ENCODE measurements at places on chromosomes 2 and 18.
A peak's percentile ranks its signal among the peaks of the same experiment; 100 is the strongest.

- no peak for DNase-seq
Observed at GRCh38 chr2:187586011-187586641, 31.9 kb upstream of the TFPI start.

DNA sequence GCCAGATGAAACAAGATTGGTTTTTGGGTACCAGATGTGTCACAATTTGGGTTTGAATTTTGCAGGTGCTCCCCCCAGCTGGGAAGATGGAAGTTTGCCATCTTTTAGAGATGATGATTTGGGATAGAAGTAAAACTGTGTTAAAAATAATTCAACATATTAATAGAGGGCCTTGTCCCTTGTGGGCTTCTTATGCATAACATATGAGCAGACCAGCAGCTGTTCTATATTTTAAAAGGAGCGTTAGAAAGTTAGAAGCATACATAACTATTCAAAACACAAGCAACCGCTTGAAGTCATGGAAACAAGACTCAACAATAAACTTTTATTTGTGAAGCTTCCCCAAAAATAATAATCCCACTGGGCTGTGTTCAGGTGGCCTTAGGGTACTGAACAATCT lies 62.8 kb downstream of the EFEMP1 start:
- DNase-seq = no peak

DNA sequence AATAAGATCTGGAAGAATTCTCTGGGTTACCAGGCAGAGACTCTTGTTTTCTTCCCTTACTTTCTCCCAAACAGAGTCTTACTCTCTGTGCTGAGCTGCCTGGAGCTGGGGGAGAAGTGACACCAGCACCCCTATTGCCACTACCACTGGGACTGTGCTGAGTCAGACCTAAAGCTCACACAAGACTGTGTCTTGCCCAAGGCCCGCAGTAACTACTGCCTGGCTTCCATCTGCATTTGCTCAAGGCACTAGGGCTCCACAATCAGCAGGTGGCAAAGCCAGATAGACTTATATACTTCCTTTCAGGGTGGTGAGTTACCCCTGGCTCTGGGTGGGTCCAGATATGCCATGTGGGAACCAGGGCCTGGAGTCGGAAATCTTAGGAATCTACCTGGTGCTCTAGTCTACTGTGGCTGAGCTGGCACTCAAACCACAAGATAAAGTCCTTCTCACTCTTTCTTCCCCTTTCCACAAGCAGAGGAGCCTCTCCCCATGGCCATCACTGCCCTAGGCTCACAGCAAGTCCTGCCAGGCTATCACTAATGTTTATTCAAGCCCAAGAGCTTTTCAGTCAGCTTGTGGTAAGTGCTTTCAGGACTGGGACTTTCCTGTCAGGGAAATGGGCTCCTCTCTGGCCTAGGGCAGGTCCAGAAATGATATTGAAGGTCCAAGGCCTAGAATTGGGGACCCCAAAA lies 27.6 kb upstream of the SERPINB2 start:
- no peak for DNase-seq

GRCh38 chr18:22337306-22337705 lies 80.4 kb downstream of the CTAGE1 start:
- DNase-seq = no peak

GRCh38 chr2:88060907-88061275 lies 5.3 kb upstream of the KRCC1 start:
- DNase-seq = no peak

DNA sequence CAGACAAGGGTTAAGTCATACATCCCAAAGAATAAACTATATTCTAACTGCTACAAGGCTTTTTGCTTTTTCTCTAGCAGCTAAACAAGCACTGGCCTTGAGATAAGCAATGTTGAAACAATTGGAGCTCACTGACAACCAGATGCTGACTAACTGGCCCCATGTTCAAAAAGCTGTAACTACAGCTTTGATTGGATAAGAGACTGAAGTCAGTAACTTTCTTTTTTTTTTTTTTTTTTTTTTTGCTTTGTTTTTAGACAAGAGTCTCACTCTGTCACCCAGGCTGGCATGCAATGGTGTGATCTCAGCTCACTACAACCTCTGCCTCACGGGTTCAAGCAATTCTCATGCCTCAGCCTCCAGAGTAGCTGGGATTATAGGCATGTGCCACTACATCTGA lies 45.4 kb upstream of the TMEM163 start:
- no peak for DNase-seq

DNA sequence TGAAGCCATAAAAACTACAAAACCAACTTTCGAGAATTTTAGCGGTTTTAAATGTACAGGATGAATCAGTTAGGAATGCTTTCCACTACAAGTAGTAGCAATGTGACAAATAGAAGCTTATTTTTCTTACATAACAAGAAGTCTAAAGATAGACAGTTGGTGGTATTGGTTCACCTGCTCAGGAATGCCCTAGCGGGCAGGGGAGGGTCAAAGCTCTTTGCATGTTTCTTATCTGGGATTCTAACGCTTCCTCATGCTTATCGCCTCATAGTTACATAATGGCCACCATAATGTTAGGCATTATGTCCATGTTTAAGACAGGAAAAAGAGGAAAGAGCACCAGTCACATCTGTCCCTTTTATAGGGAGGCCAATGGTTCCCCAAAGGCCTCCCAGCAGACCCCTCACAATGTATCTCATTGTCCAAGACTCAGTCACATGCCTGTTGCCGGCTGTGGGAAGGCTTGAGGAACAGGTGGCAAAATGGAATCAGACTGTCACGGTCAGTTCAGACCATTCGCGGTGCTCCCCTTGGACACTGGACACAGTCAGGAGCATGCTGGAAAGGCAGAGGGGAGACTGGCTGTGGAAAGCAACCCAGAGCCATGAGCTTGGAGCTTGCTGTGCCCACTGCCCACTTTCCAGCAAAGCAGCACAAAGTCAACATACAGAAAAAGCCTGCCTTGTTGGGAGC lies 69.4 kb upstream of the ODC1 start:
- DNase-seq = no peak

GRCh38 chr2:6977786-6978185 lies 60.6 kb downstream of the RNF144A start:
- no peak for DNase-seq

GRCh38 chr2:187333804-187334203 lies 114.2 kb downstream of the CALCRL start:
- no peak for DNase-seq

DNA sequence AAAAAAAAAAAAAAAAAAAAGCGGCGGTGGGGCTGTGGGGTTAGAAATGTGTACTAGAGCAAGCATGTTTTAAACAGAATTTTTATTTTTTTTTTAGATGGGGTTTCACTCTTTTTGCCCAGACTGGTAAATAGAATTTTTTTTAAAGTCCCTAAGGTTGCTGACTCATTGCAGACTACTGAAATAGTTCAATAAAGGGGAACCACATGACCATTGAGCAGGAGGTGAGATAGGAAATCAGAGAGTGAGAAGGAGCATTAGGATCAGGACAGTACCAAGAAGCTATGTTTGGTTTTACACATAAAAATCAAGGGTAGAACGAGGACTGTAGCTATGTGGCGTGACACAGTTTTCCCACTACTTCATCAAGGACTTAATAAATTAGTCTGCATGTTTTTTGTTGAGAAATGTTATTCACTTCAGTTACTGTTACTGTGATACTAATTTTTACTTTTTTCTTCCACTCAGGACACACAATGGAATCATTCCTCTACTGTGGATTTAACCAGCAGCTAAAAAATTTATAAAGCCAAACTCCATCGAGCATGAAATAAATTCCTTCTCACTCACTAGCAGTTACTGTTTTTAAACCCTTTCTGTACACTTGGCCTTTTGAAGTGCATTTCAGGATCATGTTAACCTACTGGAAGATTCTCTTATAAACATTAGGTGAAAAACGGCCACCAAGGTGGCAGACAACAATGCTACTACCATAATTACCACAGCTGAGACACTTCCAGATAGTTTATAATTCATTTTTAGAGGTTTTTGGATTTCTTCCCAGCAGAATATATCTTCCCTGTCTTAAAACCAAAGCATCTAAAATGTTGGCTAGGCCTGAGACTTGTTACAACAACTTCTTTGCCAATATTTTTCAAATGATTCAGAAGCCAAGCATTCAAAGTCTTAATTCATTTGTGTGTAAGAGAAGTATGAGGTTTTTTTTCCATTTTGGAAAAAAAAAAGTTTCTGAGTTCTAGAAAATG lies 33.2 kb downstream of the LAMA1 start:
- DNase-seq = no peak

- no peak for DNase-seq
Observed at GRCh38 chr2:239476029-239476756, 75.4 kb upstream of the HDAC4 start.

- DNase-seq = no peak
Observed at GRCh38 chr2:96145848-96146152, 560 bp upstream of the DUSP2 start.

- no peak for DNase-seq
Observed at GRCh38 chr2:5175231-5175630, 517.0 kb upstream of the SOX11 start.

- no peak for DNase-seq
Observed at GRCh38 chr18:25282896-25283703, 68.9 kb downstream of the ZNF521 start.

DNA sequence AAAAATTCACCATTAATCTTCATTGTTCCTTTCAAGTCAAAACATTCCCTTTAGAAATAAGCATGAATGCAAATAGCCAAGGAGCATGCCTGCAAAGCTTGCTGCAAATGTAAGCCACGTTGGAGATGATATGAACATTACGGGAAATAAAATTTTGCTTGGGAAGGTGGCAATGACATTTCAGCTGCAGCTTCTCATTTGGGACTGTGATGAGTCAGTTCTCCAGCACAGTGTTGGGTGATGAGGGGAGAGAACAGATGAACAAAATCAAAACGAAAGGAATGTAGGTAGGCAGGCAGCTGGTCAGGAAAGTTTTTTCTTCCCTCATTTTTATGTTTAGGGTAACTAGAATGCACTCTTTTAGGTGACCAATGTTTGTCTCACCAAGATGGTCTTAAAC lies 65.3 kb upstream of the CHRNA1 start:
- no peak for DNase-seq

GRCh38 chr2:36125702-36126101 lies 229.9 kb upstream of the CRIM1 start:
- no peak for DNase-seq

DNA sequence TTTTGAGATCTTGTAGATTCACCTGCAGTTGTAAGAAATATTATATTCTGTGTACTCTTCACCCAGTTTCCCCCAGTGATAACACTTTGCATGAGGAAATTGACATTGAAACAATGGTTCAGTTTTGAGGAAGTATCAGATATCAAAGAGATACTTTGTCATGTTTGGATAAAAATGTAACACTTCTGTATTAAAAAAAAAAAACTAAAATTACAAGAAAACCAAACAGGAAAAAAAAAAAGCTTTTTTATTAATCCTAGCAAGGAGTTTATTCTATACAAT lies 204.0 kb downstream of the ARL4C start:
- DNase-seq = no peak

- DNase-seq = no peak
Observed at GRCh38 chr2:114527330-114527983, 85.0 kb downstream of the DPP10 start.

GRCh38 chr18:63697097-63697660 lies 5.6 kb upstream of the SERPINB11 start:
- DNase-seq = no peak

DNA sequence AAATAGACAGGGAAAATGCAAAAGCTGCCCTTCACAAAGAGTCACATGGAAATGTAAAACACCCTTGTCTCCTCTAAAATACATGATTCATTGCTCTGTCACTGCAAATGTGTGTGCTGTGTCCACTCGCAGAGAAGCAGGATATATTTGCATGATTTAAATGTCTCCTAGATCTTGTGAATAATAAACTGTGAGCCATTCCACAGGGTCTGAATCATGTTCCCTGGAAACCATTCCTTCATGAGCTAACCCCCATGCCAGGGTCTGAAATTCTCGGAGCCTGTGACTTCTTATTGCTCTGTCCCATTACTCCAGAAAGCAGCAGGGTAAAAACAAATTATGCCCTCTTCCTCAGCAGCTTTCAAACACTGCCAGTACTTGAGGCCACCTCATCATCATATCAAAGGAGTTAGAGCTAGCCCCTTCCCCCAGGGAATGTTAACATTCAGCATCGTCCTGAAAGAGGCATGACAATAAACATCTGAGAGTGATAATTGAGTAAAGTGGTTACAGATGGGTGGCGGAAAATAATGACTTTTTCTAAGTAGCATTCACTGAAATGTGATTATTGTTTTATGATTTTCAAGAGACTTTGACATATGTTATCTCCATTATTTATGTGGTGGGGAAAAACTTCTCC lies 11.7 kb upstream of the CNGA3 start:
- DNase-seq = no peak

GRCh38 chr2:186835628-186836027 lies 13.3 kb downstream of the ZSWIM2 start:
- DNase-seq = no peak

DNA sequence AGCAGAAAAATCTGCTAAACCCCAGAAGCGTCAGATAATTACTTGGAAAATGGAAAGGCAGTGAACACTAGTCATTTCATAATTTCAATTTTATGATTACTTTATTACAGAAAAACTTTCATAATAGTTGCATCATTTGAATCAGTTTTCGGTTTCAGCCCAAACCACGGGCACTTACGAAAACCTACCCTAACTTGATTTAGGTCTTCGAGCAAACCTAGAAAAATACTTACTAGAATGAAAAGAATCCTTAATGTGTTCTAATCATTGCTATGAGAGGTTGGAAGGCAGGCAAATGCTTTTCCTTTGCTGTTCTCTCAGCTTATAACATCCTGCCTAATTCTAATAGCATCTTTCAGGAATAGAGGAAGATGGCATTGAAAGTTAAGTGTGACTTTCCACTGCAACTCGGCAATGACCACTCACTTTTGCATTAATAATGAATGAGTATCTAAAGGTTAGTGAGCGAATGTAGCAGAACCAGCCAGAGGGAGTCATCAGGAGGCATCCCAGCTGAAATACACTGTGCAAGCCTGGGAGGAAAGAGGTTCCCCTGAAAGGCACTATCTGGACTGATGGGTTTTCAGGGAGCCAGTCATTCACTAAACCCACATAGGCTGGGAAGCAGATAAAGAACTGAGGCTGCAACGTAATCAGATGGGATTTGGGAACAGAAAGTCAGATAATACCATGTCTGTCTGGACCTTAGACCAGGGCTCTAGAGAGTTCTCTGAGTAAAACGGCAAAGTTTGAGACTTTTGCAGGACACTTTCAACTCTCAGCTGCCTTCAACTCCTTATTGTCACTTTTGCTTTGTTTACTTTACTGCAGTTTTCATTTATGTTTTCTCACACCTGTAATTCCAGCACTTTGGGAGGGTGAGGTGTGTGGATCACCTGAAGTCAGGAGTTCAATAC lies 520.8 kb downstream of the RNF144A start:
- no peak for DNase-seq

- no peak for DNase-seq
Observed at GRCh38 chr2:102442967-102443828, 20.2 kb downstream of the IL18RAP start.

DNA sequence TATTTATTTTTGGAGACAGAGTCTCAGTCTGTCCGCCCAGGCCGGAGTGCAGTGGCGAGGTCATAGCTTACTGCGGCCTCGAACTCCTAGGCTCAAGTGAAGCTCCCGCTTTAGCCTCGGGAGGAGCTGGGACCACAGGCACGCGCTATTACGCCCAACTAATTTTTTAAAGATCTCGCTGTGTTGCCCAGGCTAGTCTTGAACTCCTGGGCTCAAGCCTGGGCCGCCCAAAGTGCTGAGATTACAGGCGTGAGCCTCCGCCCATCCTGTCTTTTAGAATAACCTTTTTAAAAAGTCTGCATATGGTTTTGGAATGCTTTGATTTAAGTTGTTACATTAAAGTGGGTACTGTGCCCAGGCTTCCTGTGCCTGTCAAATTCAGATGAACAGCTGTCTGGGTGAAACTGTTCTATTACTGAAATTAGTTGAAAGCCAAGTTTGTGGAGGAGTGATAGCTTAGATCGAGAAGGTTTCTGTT lies 944 bp downstream of the RAB3GAP1 start:
- DNase-seq = peak; percentile 11

GRCh38 chr2:10427618-10427949 lies 20.5 kb downstream of the ODC1 start:
- DNase-seq = no peak

Measured in stimulated activated CD8-positive, alpha-beta memory T cell treated with anti-CD3 and anti-CD28 coated beads, Interleukin-15, amount 100 ng/mL, for 48 hours (primary cell).